ENCODE measurements at places on chromosomes 16 and 17.

- DNase-seq, result no peak
Measured at GRCh38 chr16:54270711-54271110, 15.9 kb downstream of the IRX3 start.

GRCh38 chr17:64685705-64686104 lies 23.6 kb upstream of the SMURF2 start:
- no peak for DNase-seq

DNA sequence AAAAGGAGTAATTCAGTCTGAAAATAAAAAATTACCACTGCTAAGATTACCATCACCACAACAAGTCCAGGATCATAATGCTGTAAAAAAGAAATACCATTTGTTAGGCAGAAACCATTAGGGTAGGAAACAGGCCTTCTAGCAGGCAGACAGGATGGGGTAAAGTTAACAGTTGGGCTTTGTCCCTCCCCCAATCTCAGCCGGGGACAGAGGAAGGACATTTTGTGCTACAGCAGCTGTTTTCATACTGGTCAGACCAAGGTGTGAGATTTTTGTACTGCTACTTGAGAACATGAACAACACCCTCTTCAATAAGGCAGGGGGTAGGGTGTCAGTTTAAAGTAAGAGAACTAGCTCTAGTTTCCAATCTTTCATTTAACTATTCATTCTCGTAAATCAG lies 49.2 kb upstream of the ITGA2B start:
- peak; percentile 34 for DNase-seq

GRCh38 chr17:19342611-19343255 lies 19.8 kb downstream of the B9D1 start:
- no peak for DNase-seq

- DNase-seq, result no peak
Measured at GRCh38 chr16:75746359-75746758, 20.1 kb upstream of the CPHXL start.

- DNase-seq, result no peak
Measured at GRCh38 chr16:3841729-3842508, 38.6 kb downstream of the CREBBP start.

- no peak for DNase-seq
Measured at GRCh38 chr16:87949071-87949744, 2.0 kb upstream of the BANP start.

Measured in cardiac muscle cell (in vitro differentiated cells and primary cell).